Forelimb muscle (tissue), 1 donor: ENCODE measurements at places on chromosomes 1 and 21.

GRCh38 chr1:208347191-208347590 is 103.0 kb upstream of the PLXNA2 start:
- DNase-seq, result no peak

DNA sequence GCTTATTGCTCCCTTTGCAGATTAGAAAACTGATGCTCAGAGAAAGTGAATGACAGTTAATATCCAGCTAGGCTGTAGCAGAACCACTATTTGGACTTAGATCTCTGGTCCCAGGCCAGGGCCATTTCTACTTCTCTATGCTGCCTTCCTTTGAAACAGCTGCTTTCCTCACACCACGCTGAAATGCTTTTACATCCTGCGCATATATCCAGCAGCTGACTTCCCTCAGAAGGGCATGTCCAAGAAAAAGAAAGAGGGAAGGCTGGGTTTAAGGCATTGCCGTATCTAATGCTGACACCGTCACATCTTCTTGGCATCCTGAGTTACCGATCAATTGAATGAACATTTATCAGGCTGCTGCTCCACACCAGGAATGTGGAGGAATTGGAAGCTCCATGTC is 122.4 kb downstream of the UBE2U start:
- DNase-seq, result no peak

GRCh38 chr1:197984289-197984688 is 67.1 kb downstream of the LHX9 start:
- DNase-seq, result no peak

- no peak for DNase-seq
These were observed at the start of gene RAB42 for GRCh38 chr1:28591708-28592320. RAB42 (plus strand) TSS chr1:28592265; CDS start chr1:28592512, 247 bp downstream.

GRCh38 chr1:25758466-25759070 is 41.4 kb upstream of the SELENON start:
- no peak for DNase-seq

- no peak for DNase-seq
These were observed 59.4 kb upstream of the ECE1 start for GRCh38 chr1:21349693-21350092.

DNA sequence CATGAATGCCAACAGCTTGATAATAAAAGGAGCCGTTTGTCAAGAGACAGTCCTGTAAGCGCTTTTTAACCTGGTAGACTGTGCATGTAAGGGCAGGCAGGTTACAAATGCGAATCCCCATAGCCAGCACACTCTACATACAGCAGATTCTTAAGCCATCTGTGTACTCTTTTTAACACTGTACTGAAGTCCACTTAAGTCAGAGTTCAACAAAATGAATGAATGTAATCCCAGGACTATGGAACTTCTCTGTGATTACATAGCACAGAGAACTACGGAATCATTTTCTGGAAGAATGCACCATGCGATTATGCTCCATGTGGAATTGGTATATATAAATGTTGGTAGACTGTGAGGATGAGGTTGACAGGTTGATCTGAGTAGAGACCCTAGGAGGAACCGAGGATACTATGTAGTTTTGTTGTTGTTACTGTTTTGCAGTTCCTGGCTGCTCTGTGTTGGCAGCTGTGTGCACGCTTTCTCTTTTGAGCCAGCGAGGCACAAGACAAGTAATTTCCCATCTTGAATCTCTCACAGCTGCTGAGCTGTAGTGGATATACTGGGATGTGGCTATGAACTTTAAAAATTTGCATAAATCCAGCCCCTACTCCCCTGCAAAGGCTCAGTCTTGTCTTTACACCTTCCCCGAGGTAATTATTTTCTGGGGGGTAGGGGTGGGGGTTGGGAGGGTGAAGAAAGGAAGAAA is 21.9 kb downstream of the LRRC8D start:
- no peak for DNase-seq

DNA sequence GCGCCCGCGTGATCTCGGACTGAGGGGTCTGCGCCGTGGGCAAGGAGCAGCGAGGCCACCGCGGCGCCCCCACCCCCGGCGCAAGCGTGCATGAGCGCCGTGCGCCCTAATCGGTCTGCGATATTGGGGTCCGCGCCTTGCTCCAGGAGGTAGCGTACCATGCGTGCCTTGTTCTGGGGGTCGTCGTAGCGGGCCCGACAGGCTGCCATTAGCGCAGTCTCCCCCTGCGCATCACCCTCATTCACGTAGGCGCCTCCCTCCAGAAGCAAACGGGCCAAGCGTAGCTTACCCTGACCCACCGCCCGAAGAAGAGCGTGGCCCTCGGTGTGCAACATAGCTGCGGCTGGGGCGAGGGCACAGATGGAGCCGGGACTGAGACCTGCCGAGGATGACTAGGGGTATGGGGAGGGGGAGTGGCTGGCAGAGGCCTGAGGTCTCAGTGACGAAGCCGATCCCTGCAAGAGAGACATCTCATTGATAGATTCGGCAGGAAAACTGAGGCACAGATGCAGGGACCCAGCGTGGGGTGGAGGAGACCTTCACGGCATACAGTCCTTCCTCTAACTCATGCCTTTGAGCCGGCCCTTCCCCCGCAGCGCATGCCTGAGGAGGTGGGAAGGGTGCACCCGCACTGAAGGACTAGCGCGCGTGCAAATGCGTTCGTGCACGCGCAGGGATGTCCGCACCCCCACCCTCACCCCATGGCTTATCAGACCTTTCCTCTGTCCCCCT is 2.8 kb downstream of the ANKRD34A start:
- no peak for DNase-seq

GRCh38 chr1:231527586-231528171 is 790 bp upstream of the TSNAX start:
- DNase-seq, result no peak

- DNase-seq, result no peak
These were observed 74.9 kb upstream of the TMPRSS15 start for GRCh38 chr21:18478513-18478912.

DNA sequence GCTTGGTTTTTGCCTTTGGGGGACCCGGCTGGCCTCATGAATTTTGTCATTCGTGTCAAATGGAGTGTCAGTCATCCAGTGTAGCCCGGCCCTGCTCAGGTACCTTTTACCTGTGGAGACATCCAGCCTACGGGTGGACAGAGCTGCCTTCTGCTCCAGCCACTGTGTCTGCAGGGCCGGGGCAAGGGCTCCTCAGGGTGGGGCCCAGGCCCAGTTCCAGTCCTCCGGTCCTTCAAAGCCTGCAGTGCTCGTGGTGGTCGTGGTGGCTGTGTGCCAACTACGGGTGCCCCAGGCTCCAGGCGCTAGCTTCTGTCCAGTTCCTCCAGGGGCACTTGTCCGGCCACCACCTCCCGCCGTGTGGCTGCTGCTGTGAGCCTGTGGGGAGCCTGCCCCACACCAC is 54.8 kb downstream of the TRIM11 start:
- DNase-seq, result no peak

- DNase-seq, result no peak
These were observed 3.0 kb downstream of the TTC39A start for GRCh38 chr1:51327386-51327785.

GRCh38 chr1:185257950-185258208 is 59.2 kb downstream of the IVNS1ABP start:
- DNase-seq, result no peak

GRCh38 chr1:235077571-235078479 is 50.8 kb downstream of the TOMM20 start:
- DNase-seq, result no peak

GRCh38 chr1:173865468-173866164 is 2.2 kb downstream of the GAS5 start:
- DNase-seq, result no peak

- no peak for DNase-seq
These were observed 33.1 kb upstream of the SELENON start for GRCh38 chr1:25766721-25767436.

GRCh38 chr1:31759298-31760023 is 4.7 kb downstream of the ADGRB2 start:
- DNase-seq, result no peak
